ENCODE measurements at places on chromosomes 3 and 15.

GRCh38 chr3:11576453-11576852, 67.3 kb downstream of the VGLL4 start:
- no peak for DNase-seq

DNA sequence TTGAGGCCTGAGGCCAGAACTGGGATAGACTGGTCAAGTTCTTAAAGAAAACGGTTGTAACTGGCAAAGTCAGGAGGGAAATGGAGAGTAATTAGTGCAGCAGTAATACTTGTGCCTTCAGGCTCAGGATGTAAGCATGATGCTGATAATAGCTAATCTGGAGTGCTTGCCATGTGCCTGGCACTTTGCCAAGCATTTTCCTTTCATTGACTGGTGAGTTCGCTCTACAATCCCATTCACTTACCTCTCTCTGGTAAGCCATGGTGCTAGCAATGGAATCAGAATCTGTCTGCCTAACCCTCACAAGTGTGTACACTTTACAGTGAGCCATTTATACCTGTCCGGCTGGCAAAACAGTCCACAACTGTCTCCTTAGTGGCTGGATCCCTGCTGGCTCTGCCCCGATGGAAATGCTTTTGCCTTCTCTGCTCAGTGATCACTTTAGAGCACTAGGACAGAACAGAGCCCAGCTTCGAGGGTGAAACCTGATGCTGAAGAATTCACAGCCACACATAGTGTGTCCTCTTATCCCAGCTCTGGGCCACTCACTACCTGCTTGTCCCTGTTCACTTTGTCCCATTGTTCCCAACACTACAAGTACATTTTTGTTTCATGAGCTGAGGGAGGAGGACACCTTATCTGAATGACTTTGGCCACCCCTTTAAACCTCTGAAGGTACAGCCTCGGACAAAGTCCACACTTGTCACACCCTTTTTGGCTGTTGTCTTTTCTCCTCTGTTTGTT, 10.3 kb downstream of the CHP1 start:
- DNase-seq, result no peak

DNA sequence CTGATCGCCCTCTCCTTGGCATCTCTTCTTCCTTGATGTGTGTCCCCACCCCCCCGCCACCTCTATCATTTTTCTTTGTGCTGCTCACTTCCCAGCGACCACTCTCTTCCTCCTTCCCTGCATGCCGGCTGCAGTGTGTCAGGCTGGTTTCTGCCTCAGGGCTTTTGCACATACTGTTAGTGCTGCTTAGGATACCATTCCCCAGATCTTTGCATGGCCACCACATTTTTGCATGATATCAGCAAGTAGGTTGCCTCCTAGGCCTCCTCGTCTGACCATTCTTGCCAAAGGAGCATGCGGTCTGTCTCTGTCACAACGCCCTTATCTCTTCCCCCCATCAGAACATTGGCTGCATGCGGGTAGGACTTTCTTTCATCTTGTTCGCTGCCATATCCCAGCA, 12.5 kb downstream of the FBLN2 start:
- DNase-seq, result no peak

GRCh38 chr3:172465281-172465680, 17.0 kb upstream of the GHSR start:
- no peak for DNase-seq

DNA sequence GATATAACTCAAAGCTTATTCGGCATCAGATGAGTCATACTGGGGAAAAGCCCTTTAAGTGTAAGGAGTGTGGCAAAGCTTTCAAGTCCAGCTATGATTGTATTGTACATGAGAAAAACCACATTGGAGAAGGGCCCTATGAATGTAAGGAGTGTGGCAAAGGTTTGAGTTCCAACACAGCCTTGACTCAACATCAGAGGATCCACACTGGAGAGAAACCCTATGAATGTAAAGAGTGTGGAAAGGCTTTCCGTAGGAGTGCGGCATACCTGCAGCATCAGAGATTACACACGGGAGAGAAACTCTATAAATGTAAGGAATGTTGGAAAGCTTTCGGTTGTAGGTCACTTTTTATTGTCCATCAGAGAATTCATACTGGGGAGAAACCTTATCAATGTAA, 7.5 kb downstream of the ZNF621 start:
- DNase-seq, result no peak

DNA sequence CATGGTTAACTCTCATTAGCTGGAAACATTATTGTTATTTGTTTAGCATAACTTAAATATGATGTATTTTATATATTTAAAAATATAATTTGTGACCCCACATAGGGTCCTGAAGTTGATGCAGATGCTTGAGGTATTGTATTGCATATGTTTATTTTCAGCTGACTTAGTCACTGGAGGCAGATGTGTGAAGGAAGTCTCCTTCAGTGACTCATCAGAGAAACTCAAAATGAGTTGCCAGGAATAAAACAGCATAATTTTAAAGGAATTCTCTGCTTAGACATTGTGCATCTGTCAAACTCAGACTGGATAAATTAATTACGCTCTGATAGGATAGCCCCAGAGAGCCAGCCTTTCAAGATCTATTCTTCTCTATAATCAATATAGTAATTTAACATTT, 7.9 kb upstream of the OR4F6 start:
- no peak for DNase-seq

DNA sequence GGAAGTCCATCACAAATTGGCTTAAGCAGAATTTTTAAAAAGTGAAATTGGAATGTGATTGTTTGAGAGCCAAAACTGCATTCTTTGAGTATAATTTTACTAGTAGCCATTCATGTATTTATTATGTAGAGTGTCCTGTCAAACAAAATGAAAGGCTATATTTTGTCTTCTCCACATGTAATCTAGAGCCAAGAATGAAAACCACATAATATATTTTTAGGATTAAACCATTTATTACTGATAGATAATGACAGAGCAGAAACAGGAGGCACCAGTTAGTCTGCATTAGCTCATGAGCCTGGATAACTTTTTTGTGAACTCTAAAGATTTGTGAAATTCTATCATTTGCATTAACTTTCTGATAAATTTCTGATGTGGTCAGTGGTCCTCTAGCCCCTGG, 130.2 kb downstream of the FILIP1L start:
- DNase-seq, result no peak

- DNase-seq, result no peak
Observed at GRCh38 chr3:11464356-11464755, 179.4 kb downstream of the VGLL4 start.

GRCh38 chr3:73500321-73500720, 124.4 kb downstream of the PDZRN3 start:
- DNase-seq, result no peak

DNA sequence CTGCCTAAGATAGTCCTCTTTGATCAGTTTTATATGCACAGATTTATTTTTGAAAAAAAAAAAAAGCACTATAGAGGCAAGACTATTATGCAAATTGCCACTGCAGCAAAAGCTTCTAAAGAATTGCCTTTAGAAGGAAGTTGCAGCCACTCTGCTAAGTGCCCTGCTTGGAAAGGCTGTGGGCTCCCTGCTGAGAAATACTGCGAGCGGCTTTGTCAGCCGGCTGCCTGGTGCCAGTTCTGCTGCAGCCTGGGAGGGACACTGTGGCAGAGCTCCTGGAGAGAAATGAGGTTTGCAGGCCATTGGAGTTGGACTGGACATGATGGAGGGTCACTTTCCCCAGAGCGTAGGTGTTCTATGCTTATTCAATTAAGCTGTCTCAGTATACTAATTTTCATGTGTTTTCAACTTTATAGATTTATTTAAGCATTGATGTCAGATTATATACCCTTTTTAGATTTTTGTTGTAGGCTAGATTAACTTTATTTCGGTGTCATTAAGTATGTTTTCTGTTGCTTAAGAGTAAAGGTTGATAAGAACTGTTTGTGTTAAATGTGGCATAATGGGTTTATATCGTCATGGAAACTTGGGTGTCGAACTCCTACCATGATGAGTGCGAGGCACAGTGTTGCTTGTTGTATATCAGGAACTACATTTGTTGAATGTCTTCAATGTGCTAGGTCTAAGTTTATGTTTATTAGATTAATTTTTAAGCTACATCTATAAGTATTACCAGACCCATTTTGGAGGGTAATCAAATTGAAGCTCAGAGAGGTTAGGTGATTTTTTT, 6.6 kb downstream of the MAP2K5 start:
- peak; percentile 77 for DNase-seq

DNA sequence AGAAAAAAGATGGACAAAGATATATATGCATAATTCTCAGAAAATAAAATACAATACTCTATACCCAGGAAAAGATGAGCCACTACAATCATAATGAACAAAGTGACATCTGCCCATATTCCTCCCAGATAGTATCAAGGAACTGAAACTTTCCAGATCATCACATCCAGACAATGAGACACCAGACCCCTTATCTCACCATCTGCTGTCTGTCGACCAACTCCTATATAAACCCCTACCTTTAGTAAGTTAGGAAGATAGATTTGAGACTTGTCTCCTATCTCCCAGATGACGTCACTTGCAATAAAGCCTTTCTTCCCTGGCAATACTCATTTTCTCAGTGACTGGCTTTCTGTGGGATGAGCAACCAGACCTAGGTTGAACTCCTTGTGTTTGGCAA, 1071.6 kb downstream of the PLOD2 start:
- no peak for DNase-seq

DNA sequence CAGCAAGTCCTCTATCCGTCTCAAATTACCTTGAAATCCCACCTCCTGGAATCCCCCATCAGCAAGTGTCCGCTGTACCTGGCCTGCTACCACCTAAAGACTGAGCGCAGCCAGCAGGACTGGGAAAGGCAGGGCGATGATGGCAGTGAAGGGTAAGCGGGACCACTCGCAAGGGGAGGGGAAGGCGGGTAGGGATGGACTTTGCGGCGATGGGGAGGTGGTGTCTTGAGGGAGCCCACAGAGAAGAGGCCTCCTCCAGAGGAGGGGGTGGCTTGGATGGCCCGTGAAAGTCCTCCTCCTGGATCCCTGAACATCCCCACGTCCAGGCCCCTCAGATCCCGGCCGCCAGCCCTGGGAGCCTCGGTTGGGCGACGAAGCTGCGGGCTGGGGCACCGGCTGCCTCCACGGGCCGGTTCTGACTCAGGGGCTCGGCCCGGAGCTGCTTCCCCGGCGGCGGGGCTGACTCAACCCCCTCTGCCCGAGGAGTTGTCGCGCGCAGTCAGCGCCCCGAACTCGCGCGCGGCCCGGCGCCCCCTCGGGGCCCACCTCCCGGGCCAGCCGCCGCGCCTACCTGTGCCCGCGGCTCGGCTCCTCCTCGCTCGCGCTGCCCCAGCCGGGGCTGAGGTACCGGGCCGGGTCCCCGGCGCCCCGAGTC, 512 bp downstream of the LARP6 start:
- peak; percentile 26 for DNase-seq
